SJSA1 (cell line): ENCODE measurements at places on chromosomes 12 and 14.
A peak's percentile ranks its signal among the peaks of the same experiment; 100 is the strongest.

DNA sequence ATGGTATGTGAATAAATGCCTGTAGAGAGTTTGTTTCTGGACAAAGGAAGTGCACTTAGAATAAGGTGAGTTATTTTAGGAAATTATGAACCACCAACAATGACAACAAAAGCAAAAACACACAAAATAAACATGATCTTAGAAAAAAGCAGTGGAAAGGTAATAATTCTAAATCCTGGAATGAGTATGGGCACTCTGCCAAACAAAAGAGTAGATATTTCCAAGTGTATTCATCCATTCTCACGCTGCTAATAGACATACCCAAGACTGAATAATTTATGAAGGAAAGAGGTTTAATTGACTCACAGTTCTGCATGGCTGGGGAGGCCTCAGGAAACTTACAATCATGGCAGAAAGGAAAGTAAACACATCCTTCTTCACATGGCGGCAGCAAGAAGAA, 269.3 kb upstream of the NPAS3 start:
- DNase-seq: no peak

GRCh38 chr12:28878629-28879028, 270.4 kb upstream of the FAR2 start:
- DNase-seq: no peak

GRCh38 chr14:96189281-96189711, 15.3 kb upstream of the BDKRB2 start:
- peak; percentile 85 for DNase-seq

GRCh38 chr14:75561013-75561432, 17.4 kb upstream of the FLVCR2 start:
- DNase-seq: peak; percentile 74

DNA sequence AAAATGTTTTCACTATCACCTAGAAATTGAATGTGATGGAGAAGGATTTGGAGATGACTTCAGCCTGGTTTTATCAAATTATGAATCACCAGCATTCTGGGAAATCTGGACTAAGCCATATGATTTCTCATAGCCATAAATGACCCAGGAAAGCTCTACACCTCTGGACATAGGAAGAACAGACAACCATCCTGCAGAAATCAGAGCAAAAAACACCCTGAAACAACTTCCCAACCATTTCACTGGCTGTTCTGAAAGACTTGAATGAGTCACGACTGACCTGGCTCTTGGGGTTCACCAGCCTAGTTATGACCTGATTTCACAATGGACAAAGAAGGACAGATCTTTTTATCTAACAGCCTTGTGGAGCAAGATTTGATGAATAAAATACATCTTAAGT, 123.8 kb downstream of the KCNH5 start:
- no peak for DNase-seq

GRCh38 chr12:74171478-74171909, 366.1 kb upstream of the ATXN7L3B start:
- DNase-seq: no peak

- DNase-seq: no peak
These were observed 9.7 kb downstream of the TEDC1 start for GRCh38 chr14:105500726-105501101.
